T-helper 2 cell treated with Interferon-gamma antibody and Interleukin-4, amounts not matched to agents 5 μg/mL and 100 μg/mL, for 36 hours (primary cell): ENCODE measurements at places on chromosomes 12 and 14.

DNA sequence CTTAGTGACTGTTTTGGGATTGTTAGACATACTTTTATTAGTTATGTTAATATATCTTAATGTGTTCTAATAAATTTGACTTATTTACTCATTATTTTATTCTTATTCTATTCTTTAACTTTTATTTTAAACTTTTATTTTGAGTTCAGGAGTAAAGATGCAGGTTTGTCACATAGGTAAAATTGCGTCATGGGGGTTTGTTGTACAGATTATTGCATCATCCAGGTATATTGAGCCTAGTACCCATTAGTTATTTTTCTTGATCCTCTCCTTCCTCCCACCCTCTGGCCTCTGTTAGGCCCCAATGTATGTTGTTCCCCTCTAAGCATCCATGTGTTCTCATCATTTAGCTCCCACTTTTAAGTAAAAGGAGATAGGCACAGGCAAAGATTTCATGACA is 495.5 kb downstream of the MDGA2 start:
- no peak for DNase-seq

GRCh38 chr14:74407021-74407800 is 18.8 kb downstream of the SYNDIG1L start:
- no peak for DNase-seq

- DNase-seq = no peak
Observed at GRCh38 chr12:131015581-131016337, 62.1 kb downstream of the ADGRD1 start.

- peak; percentile 45 for DNase-seq
Observed at GRCh38 chr12:26728205-26729050, 104.6 kb downstream of the ITPR2 start.

GRCh38 chr14:50714450-50715073 is 46.5 kb upstream of the SAV1 start:
- no peak for DNase-seq

DNA sequence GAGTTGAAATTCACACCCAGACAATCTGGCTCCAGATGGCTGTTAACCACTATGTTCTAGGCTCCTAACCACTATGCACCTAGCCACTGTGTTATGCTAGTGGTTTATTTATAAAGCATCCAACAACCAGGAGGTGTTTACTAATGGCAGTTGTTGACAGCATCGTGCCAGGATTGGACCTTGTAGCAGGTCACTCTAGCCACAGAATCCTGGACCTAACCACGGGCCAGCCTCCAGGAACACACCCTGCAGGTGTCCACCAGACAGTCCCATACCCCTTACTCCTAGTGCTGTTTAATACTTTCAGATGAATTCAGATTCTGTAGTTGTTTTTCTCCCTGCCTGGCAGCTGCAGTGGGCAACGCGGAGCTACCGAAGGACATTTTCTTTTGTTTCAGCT is 109.4 kb upstream of the MYL2 start:
- no peak for DNase-seq

DNA sequence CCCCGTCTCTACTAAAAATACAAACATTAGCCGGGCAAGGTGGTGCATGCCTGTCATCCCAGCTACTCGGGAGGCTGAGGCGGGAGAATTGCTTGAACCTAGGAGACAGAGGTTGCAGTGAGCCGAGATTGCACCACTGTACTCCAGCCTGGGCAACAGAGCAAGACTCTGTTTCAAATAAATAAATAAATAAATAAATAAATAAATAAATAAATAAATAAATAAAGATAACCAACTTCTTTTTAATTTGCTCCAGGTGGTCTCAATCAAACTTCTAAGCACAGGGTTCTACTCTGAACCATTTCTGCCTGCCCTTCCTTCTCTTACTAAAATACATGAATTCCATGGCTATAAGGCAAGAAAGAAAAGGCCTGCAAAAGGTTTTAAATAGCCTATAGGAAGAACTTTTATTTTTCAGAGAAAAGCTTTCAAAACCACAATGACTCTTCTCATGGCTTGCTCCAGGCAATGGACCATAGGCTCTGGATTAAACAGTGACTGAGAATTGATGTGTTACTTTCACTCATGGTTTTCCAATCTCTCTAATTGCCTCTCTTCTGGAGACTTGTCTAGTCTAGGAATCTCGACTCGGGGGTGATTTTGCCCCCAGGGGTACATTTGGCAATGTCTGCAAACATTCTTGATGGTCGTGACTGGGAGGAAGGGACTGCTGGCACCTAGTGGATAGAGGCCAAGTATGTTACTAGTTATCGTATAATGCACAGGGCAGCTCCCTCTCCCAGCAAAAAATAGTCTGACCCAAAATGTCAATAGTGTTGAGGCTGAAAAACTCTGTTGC is 14.4 kb downstream of the IGF1 start:
- no peak for DNase-seq

DNA sequence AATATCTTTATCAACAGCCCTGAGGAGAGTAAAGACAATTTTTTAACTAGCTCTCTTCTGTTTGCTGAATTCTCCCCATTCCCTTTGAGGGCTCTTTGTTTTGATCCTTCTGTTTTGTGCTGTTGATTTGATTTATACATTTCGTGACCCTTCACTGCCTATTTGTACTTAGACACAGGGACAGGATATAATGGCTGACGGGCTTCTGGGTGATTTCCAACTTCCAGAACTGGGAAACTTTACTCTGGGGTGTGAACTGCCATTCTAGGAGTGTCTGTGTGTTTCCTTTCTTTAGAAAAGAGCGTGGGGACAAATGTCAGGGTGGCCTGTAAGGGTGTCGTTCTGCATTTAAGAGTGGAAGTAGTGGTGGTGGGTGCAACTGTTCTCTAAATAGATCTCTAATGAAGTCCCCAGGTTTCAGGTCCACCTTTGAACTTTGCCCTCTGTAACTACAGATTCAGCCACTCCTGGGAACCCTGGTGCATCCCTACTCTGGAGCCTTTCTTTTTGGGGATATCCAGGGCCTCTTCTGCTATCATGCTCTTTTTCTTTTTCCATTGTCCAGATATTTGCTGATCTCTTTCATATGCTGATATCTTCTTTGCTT is 22.3 kb upstream of the SSPN start:
- DNase-seq = no peak

DNA sequence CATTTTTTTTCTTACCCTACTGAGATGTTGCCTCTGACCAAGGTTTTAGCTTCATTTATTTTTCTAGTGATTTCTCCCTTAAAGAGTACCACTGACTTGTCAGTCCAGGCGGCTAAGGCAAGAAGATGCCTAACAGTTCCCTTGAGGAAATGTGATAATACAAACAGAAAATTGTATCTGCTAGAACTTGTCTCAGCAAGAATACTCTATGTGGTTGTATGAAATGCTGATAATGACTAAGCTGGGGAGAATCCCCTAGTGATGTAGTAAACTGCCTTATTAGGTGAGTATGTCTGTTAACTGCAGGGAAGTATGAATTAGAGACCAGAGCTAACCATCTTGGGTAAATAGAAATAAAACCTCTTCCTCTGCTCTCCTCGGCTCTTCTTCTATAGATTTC is 6.7 kb downstream of the C12orf54 start:
- DNase-seq = no peak

- DNase-seq = no peak
Observed at GRCh38 chr14:104107611-104108569, 22.4 kb downstream of the ASPG start.

- DNase-seq = no peak
Observed at GRCh38 chr14:55701638-55702037, 121.6 kb downstream of the KTN1 start.

DNA sequence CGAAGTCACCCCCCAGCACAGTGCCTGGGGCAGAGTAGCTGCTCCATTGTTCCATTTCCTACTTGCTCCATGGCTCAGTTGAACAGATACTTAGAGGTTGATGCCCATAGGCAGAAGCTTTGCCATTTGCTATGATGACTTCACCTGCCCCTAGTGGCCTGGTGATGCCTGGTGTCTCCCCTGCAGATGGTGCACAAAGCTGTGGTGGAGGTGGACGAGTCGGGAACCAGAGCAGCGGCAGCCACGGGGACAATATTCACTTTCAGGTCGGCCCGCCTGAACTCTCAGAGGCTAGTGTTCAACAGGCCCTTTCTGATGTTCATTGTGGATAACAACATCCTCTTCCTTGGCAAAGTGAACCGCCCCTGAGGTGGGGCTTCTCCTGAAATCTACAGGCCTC is 10.6 kb downstream of the SERPINA5 start:
- DNase-seq = no peak

DNA sequence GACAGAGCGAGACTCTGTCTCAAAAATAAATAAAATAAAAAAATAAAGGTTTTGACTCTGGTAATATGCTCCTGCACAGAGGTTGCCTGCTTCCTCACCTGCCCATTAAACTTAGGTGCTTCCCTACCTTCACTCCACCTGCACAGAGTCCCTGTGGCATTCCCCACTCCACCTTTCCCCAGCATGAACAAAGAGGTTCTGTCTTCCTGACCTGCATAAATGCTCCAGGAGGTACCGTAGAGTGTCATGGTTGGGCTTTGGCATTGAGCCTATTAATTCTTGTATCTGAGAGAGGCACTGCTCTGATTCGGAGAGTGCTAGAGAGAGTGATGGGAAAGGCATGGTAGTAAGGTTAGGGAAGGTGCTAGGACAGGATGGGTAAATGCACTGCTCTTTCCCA is 6.3 kb downstream of the ARHGAP9 start:
- DNase-seq = no peak

GRCh38 chr12:13811061-13811460 is 170.3 kb downstream of the GRIN2B start:
- DNase-seq = no peak

DNA sequence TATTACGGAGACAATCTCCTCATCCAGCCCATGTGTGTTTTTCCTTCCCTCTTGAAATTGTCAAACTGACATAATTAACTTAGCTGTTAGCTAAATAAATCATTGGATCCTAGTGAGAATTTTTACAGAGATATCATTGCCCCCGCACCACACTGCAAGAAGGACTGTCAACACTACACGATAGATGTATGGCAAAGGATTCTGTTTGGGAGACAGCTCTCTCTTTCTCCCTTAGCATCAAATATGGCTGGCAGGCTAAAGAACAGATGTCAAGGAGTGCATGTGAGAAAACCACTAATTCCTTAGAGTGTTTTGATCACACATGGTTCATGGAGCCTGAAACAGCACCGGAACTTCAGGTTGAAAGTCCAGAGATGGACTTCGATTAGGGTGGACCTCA is 136.8 kb downstream of the KCNA5 start:
- DNase-seq = no peak

- DNase-seq = no peak
Observed at GRCh38 chr12:70732287-70732686, 95.1 kb upstream of the PTPRB start.

DNA sequence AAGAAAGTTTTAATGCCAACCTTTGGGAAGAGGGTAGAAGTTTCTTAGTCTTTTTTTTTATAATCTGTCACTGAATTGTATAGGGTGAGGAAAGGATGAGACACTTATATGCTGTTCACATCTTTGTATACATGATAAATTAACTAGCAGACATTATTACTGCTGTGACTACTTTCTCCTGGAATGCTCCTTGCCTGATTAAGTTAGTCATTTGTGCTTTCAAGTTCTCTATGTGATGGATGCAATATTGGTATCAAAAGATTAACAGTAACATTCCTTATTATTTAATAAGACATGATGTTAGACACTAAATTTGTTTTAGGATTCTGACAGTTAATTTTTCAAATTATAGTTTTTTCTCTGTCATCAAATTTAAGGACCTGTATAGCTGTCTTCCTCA is 223.4 kb upstream of the GARIN2 start:
- no peak for DNase-seq

GRCh38 chr12:24839268-24839791 is 109.6 kb downstream of the BCAT1 start:
- peak; percentile 88 for DNase-seq

DNA sequence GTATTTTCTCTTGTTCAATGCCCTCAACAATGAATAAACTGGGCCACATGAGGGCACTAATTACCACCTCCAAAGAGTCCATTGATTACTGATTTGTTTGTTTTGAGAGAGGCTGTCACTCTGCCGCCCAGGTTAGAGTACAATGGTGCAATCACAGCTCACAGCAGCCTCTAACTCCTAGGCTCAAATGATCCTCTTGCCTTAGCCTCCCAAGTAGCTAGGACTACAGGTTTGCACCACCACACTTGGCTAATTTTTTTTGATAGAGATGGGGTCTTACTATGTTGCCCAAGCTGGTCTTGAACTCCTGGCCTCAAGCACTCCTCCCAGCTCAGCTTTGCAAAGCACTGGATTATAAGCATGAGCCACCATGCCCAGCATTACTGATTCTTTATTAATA is 28.3 kb upstream of the SYCP3 start:
- DNase-seq = no peak

- DNase-seq = no peak
Observed at GRCh38 chr12:4954621-4955354, 45.1 kb downstream of the KCNA1 start.

GRCh38 chr14:76958980-76959710 is 69.4 kb downstream of the IRF2BPL start:
- DNase-seq = peak; percentile 62

DNA sequence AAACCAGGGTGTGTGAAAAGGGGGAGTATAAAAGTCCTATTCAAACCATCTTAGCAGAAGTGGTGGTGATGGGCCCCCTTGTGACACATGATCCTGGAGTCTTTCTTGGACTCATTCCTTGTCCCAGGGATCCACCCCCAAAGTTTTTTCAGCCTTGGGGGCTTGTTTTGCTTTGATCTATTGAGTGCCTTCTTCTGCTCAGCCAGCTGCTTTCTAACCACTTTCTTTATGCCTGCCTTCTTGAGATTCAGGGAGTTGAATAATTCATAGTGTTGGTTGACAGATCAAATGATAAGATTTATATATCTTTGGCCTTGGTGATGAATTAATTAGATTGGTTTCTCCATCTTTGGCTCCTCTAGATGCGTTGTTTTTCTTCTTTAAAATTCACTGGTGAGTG is 926.7 kb downstream of the DIO2 start:
- no peak for DNase-seq

GRCh38 chr12:107241411-107241810 is 148.1 kb upstream of the CRY1 start:
- no peak for DNase-seq

DNA sequence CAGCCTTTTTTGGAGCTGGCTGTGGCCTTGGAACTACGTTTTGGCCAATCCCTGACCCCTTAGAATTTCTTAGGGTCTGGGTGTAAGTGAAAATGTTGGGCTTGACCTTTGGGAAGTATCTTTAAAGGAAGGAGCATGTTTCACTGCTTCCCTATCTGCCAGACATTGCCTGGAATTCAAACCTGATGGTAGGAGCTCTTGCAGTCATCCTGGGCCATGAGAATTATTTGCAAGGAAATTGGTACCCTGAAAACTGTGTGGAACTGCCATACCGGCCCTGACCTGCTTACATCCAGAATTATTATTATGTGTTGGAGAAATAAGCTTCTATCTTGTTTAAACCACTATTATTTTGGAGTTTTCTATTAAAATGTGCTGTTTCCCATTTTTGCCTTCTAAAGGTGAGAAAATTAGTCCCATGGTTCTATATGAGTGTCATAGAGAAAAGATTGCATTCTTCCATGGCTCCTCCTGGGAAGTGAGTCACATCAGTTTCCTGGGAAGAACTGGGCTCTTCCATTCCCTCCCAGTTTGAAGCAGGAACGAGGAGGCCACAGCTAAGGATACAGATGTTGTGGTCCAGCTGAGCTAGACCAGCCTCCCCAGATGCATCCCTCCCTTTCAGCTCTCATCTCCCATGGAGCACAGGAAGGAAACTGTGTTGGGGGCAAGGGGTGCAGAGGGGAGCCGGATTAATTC is 9.5 kb upstream of the PGF start:
- no peak for DNase-seq

- no peak for DNase-seq
Observed at GRCh38 chr14:89845346-89845745, 109.2 kb downstream of the EFCAB11 start.

GRCh38 chr12:22037947-22038346 is 8.1 kb upstream of the CMAS start:
- DNase-seq = no peak

GRCh38 chr12:76119887-76120286 is 35.4 kb upstream of the NAP1L1 start:
- DNase-seq = no peak
